ENCODE measurements at places on chromosomes 2 and 18. TPM values are rescaled to one million over a fixed set of nuclear protein-coding genes. Genes with fewer than 3 reads are reported as not detected.

DNA sequence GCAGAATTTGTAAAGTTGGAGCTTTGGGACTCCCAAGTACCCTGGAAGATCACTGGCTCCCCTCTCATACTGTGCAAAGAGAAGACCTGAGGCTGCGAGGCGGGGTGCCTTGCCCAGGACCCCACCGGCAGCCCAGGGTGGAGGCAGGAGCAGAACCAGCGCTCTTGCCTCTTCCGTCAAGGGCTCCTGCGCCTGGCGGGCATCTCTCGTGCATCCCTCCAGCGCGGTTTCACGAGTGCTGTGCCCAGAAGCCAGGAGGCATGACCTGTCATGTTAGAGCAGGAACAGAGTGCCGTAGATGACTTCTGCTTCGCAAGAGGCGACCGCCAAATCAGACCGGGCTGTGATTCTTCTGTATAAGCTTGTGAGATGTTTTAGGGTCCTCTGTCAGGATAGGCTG, 77.3 kb downstream of the LDLRAD4 start:
- DNase-seq, result no peak

- DNase-seq, result no peak
Observed at GRCh38 chr2:109376796-109377495, 236.8 kb downstream of the SEPTIN10 start.

DNA sequence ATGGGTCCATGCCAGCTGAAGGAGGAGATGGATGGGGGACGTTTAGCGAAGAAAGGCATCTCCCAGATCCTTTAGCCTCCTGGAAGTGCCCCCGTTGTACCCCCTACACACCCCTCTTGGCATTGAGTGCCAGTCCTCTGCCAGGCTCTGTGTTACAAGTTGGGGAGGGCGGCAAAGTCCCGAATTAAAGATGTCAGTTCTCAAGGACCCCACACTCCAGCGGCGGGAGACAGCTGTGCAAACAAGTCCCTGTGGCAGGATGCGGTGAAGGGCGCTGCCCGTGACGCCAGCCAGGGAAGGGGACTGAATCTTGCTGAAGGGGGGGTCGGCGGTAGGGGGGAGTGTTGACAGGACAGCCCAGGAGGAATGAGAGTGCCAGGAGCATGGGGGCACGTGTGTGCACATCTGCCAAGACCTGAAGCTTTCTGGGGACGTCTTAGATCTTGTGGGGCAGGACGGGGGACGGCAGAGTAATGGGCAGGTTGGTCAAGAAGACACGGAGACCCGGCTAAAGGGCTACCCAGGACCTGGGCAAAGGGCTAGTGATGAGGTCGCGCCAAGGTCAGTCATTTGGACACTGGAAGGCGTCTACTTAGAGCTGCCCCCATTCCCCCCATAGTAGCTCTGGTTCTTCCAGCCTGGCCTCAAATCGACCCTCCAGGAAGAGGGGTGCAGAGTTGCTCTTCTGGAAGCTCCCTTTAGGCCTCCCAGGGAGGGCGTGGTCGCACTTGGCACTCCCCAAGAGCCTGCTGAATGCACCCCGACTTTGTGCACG, 2.8 kb upstream of the CTDSP1 start:
- DNase-seq, result peak; percentile 43

DNA sequence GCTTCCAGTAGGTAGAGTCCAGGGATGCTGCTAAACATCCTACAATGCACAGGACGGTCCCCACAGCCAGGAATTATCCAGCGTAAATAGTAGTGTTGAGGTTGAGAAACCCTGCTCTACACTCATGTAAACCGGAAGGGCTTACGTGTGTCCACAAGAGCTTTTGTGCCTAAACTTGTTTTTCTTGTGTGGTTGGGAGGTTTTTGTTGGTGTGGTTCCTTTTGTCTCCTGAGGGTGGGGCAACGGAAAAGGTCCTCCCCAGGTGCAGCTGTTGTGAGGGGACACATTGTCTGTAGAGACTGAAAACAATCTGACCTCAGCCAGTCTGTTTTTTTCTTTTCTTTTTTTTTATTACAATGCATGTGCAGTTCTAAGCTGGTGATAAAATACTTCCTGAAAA, 72.7 kb upstream of the MGAT5 start:
- no peak for DNase-seq

GRCh38 chr2:106030287-106031268, 163.5 kb downstream of the UXS1 start:
- peak; percentile 7 for DNase-seq

DNA sequence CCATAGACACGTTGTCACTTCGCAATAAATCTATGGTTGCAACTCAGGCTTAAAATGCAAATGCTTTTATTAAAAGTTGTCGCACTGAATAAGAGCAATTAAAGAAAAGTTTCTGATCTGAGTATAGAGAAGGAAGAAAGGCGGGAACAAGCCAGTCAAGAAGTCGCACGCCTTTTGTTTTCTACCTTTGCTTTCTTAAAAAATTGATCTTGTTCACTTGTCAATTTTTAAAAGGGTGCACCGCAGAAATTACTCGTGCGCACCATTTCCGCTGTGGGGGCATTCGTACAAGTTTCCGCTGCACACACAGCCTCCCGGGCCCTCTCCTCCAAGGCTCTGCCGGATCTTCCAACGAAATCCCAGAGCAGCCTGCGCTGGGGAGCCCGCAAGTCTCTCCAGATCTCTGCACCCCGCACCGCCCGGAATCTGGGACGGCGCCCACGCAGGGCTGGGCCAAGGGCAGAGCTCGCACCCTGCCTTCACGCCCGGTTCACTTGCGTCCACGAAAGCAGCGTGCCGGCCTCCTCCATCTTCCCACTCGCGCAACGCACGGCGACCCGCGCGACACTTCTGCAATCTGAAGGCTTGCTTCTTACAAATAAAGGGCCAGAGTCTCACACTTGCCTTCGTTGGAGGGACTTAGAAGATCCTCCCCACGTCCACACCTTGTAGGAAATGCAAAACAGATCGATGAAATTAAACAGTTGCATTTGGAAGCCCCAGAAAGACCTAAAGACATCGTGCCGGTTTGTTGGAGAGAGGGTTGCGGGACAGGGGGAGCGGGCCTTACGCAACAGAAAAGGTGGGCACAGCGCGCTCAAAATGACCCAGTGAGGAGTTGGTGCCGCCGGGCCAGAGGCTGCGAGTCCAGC, 2.6 kb upstream of the SALL3 start:
- no peak for DNase-seq

DNA sequence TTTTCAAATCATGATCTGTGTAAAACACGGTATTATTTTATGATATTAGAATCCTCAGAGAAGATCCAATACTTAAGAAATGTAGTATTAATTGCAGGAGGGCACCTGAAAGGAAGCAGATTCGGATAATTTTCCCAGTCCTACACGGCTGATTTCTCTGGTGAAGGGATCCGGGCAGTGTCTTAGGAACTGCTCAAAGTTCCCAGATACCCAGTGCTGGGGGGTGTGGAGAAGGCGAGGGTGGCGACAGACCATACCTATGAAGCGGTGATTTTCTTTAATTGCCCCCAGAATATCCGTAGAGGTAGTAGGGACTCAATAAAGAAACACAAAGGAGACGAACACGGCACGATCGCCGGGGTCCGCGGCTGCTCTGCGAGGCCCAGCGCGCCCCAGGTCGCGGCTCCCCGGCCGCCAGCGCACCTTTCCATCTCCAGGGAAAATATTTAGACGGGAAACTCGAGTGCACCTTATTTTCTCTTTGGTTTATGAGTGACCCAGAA, 1.4 kb upstream of the SOX11 start:
- no peak for DNase-seq

DNA sequence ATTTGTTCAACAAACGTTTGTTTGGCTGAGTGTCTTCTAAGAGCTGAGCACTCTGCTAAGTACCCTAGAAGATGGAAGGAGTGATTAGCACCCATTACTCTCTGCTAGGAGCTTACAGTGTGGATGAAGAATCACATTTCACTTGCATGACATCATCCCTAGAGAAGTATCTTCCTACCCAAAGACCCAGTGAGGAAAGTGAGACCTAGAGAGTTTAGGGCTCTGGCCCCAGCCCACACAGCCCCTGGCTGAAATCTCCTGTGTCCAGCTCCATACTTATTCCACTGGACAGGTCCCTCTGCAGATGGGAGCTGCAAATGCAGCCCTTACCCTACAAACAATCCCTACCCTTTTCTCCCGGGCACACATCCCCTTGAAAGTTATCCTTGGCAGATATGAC, 26.8 kb upstream of the EPAS1 start:
- no peak for DNase-seq

DNA sequence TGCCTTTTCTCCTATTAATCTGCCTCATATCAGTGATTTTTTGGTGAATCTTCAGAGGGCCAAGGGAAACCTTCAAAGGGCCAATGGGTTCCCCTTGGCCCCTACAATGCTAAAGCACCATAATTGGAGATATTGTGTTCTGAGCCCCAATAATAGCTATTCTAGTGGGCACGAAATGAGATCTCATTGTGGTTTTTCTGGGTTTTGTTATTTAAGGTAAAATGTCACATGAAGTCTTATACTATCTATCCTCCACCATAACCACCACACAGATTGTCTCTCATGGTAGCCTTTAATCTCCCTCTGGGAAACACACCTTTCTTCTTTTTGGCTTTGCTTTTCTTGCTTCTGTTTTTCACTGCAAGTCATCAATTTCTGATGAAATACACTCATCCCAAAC, 152.8 kb downstream of the B3GNT2 start:
- DNase-seq, result no peak

DNA sequence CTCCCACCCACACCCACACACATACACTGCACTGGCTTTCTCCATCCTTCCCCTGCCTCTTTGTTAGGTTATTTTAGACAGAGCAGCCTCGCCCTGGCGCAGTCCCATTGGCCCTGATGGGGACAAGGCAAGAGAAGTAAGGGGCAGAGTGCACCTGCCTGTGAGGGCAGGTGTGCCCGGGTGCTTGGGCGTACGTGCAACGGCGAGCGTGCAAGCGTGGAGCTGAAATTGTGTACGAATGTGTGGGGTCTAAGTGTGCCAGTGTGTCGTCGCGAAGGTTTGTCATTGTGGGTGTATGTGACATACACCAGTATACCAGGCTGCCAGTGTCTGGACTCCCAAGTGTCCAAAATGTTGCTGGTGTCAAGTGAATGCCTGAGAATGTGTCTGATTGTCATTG, 544 bp downstream of the LRATD1 start:
- no peak for DNase-seq

DNA sequence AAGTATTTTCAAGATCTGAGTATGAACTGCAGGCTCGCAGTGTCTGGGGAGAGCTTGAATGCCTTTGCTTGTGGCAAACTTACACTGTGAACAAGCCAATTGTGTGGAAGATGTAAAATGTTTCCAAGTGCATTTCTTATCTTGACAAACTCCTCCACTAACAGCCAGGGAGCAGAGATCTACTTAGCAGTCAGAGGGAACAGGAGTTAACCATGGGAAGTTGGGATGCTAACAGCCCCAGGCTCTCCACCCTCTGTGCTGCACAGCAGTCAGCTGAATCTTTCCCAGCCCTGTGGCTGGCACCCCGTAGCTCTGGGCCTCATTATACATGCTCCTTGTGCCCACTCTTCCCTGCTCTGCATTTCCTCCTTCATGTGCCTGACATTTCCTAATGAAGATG, 450.2 kb downstream of the TSN start:
- no peak for DNase-seq

- no peak for DNase-seq
Observed at GRCh38 chr2:134336352-134336751, 82.5 kb downstream of the MGAT5 start.

DNA sequence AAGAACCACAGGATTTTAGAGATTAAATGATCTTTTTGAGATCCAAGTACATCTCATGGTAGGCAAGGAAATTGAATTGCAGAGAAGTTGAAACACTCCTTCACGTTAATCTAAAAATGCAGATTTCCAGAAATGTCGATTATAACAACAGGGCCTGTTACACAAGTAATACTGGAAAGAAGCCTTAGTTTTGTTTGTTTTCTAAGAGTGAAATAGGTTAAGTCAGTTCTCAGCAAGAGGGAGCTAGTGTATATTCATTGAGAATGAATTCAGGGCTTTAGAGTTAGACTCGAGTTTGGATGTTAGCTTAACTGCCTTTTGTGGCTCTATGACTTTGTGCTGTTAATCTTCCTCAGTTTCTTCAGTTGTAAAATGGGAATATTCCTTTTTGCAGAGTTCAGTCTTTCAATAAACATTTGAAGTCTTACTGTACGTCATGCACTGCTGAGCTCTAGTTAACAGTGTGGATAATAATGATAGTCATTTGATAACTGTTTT, 926 bp downstream of the NDUFV2 start:
- no peak for DNase-seq

DNA sequence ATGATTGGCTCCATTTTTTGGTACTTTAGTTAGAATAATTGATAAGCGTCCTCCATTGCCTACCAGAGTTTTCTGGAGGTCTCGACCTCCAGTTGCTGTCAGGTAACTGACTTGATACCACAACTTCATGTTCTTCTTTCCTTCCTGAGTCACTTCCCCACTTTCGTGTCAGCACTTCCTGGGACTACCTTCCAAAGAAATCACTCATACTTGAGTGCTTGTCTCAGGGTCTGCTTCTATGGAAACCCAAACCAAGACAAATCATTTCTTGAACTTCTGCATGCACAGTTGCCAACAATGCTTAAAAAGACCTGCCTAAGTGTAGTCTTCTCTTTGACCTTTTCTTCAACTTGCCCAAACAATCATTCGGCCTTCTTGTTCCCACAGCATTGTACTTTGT, 210.3 kb upstream of the ETAA1 start:
- DNase-seq, result no peak

GRCh38 chr2:112818094-112818902, 18.3 kb downstream of the IL1B start:
- DNase-seq, result no peak

- DNase-seq, result no peak
Observed at GRCh38 chr2:45120546-45120945, 111.3 kb upstream of the SIX2 start.

DNA sequence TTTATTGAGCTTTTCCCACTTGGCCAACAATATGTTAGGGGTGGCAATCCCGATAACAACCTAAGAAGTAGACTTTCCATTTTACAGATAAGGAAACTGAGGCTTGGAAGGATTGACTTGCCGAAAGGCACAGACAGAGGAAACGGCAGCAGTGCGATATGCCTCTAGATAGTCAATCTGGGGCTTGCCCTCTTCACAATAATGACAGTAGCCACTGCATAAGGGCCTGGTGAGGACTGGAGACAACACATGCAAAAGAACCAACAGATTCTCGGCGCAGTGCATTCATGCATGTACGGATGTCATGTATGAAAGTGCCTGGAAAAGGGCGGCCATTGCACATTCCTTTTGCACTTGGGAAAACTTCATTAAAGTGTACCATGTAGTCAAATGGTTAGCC, 811.2 kb downstream of the RNF144A start:
- DNase-seq, result no peak

L3MBTL4 gene
- 0.49 TPM for total RNA-seq

TLX2 gene
- total RNA-seq, result not detected

ZEB2 gene
- total RNA-seq, result 35.9 TPM

TCF23 gene
- total RNA-seq, result not detected

PLCD4 gene
- total RNA-seq, result 0.05 TPM

MAB21L4 gene
- total RNA-seq, result not detected

ZNF396 gene
- total RNA-seq, result 0.29 TPM

CNGA3 gene
- not detected for total RNA-seq

IL36G gene
- total RNA-seq, result not detected

All from activated T-cell treated with anti-CD3 and anti-CD28 coated beads, Interleukin-2, amount 50 U/mL, for 4 hours (primary cell).